Lung (tissue), 17 donors: ENCODE measurements at places on chromosomes 12 and 14.

GRCh38 chr12:52458861-52459260 lies 6.9 kb upstream of the KRT6B start:
- DNase-seq: no peak

GRCh38 chr12:95131589-95132340 lies 58.3 kb upstream of the NR2C1 start:
- no peak for DNase-seq

DNA sequence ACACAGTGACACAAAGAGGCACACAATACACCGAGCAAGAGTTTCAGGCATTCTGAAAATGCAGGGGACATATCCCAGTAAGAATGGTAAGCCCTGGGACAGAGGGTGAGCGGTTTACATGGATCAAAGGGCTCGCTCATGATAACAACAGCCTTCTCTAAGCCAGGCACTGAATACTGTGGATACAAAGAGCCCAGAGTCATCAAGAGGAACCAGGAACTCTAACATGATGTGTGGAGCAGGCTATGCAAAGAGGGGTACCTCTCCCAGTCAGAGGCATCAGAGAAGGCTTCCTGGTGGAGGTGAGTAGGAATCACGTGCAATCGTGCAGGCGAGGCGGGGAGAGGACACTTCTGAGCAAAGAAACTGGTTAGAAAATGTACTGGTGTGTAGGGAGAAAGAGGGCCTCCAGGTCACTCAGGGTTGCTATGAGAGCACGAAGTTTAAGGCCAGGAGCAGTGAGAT lies 76.9 kb upstream of the EEA1 start:
- DNase-seq: no peak

- DNase-seq: peak; percentile 47
Observed at GRCh38 chr12:5473076-5473782, 41.3 kb downstream of the NTF3 start.

- no peak for DNase-seq
Observed at GRCh38 chr12:105580821-105581352, 250.4 kb downstream of the C12orf75 start.

GRCh38 chr14:96039633-96040311 lies 610 bp downstream of the C14orf132 start:
- DNase-seq: peak; percentile 70

DNA sequence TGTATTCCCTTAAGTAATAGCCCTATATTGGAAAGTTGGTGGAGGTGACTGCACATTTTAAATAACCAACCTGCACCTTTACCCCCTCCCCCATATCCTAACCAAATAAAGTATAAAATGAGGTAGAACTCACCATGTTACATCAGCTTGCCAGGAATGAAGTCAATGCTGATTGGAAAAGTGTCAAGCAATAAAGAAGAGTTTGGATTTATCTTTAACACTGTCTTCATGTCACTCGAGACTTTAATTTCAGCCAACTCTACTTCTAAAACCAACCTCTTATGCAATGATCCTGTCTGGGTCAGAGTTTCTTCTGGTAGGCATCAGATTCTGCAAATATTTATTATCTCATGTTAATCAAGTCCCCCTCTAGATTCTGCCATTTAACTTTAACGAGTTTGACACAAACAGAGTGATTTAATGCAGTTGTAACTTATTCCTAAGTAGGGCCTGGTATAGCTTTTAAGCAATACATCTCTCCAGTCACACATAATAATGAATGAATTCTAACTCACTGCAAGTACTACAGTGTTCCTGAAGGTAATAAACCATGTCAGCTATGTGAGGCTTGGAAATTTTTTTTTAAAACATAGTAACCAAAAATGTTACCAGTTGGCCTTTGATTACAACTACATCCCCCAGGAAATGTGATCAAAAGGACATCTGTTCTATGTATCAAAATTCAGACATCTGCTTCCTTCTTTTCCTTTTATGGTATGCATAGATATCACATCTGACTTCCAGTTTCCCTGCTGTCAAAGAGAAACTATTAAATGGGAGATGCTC lies 98.7 kb downstream of the ERGIC2 start:
- DNase-seq: no peak

DNA sequence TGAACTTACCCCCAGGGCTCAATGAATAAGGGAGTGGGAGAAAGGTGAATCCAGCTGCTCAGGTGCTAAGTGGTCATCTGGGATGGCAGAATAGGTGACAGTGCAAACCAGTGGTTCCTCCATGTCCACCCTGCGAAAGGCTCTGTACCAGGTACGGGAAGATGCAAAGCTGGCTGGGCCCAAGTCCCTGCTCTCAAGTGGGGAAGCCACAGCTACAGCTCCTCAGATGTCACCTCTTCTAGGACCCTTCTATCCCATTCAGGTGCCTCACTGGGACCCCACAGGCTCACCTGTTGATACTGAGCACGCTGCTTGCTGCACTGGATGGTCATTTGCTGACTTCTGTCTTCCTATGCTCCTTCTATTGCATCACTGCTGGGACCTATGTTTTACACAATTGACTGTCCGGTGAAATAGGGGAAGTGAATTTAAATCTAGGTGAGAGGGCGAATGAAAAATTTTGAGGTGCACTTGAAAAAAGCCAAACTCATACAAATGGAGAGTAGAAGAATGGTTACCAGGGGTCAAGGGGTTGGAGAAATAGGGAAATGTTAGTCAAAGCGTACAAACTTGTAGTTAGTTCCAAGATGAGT lies 20.3 kb upstream of the PPP4R4 start:
- DNase-seq: no peak

- no peak for DNase-seq
Observed at GRCh38 chr14:57302883-57303282, 34.1 kb downstream of the AP5M1 start.

DNA sequence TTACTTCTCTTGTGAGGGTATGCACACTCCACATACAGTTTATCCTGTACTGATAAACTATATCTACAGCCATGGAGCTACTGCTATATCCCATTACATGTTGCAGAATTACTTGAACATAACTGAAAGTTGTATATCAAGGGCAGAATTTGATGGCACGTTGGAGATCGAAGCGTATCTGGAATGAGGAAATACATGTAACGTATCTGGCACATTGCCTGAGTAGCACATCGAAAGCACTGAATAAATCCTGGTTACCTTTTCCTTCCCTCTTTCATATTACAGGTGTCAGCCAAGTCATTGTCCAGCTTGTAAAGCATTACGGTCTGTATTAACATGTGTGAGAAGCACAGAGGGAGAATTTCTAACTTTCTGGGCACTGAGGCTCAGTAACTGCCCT lies 42.1 kb upstream of the LIN7A start:
- no peak for DNase-seq

DNA sequence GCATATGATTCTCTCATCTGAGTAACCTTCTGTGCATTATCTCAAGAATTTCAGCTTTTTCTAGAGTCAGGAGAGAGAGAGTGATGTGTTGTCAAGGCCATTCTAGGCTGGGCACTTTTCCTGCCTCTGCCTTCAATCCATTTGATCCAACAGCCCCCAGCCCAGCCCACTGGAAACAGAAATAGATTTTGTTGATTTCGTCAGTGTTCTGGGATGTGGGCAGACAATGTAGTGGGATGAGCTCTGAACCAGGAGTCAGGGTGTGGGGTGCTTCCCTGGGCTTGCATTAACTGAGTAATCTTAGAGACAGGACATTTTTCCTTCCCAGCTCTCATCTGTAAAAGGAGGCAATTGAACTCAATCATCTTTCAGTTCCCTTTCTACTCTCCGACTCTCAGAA lies 42.5 kb upstream of the RPH3A start:
- no peak for DNase-seq

DNA sequence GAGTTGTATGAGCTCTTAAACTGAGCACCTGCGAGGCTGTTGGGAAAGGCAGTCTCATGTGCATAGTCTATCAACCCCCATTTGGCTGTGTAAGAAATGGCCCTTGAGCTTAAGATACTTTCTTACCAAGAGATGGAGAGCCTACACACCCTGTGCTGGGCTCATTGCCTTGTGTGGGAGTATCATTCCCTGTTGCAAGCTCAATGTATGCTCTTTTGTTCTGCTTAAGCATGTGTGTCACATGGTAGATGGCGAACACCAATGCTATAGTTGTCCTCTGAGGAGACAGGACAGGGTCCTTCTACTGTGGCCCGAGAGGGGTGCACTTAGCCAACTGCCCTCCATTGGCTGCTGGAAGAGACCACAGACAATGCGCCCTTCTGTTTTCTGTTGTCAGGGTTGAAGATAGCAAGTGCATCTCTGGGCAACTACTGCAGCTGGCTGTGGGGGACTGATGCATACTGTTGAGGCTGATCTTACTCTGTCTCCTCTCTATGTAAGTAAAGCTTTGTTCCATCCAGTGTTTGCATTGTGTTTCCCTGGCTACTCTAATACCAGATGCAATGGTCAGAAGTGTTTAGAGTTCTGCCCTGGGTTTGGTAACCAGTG lies 79.5 kb downstream of the PTPRB start:
- DNase-seq: no peak

GRCh38 chr14:21866479-21866878 lies 192.9 kb upstream of the OR4E1 start:
- DNase-seq: no peak

DNA sequence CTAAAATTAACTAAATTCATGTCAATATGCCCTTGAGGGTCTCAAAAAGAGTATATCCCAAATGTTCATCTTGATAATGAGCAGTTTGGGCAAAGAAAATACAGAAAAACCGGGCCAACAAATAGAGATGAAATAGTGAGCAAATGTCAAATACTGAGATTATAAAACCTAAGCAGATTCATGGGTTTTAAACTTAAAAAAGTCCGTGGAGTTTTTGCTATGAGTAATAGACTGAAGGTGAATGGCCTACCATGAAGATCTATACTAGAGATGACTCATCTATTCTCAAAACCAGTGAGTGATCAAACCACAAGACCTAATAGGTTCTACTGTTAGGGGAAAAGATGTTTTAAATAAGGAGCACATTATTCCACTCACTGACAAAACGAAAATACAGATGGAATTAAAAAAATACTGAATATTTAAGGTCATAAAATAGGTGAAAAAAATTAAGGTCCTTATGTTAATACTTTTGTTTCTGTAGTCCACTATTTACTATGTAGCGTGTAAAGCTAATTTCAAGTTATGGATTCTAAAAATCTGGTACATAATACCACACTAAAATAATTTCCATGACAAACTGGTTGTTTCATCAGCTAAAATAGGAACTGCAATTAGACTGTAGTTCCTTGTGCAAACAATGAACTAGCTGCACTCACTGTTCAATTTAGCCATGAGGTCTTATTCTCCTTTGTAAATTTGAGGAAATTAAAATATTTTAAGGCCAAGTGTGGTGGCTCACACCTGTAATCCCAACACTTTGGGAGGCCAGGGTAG lies 5.0 kb downstream of the HNRNPC start:
- no peak for DNase-seq

- DNase-seq: no peak
Observed at GRCh38 chr12:52794479-52795331, 1.2 kb downstream of the KRT3 start.
